Umbilical cord (tissue), 2 donors: ENCODE measurements at places on chromosomes 6 and 20.

GRCh38 chr20:58037631-58038030 is 190.8 kb downstream of the ANKRD60 start:
- DNase-seq, result no peak

DNA sequence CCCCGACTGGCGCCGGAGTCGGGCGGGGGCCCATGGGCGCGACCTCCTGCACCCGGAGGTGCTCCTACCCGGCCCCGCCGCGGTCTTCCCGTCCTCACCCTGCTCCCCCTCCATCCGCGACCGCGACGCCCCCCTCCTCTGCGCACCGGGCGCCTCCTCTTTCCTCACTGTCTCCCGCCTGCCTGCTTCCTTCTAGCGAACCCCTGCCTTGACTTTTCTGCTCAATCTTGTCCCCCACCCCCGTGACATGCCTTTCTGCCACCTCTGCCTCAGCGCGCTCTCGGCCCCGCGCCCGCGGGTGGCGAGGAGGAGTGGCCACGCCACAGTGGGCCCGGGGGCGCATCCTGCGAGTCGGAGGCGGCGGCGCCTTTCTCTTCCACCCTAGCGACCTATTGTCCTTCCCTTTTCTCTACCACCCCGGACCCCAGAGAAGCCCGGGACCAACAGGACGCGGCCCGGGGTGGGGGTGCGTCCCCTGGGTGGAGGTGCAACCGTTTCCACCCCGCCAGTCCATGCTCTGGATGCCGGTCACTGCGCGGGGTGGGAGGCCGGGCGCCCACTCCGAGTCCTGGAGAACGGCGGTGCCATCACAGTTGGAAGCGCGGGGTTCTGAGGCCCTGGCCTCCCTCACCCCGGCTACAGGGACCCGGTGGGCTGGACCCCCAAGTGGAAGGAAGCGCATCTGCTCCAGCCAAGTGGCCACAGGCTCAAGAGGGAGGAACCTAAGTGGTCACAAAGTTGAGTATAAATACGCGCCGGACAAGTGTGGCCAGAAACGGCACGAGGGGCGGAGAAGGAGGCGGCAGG is 2.0 kb downstream of the PDE10A start:
- DNase-seq, result no peak

DNA sequence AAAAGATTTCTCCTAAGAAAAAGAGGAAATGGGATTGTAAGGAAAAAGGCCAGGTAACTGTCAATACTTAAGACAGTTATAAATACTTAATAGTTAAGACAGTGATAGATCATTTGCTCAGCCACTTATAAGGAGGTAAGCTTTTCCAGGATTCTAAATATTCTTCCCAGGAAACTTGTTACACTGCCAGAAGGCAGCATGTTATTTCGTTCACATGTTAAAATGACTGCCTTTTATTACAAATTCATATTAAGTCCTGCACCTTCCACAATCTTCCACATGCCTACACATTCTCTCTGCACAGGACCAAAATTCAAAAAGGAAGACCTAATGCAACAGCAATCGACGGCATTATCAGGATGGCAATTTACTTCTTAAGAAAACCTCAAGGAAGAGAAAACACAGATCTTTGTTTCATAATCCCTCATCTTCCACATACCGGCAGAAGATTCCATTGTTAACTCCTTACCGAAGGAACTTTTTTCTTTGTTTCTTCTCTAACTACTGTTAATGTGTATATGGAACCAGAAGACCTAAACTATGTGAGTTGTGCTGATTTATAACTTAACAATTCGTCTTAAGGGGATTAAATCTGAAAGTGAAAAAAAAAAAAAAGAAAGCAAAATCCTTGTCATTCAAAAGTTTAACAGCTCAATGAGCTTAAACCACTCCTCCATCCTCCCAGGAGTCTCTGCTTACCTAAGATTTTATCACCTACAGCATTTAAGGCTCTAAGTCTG is 799 bp downstream of the TAAR2 start:
- no peak for DNase-seq

DNA sequence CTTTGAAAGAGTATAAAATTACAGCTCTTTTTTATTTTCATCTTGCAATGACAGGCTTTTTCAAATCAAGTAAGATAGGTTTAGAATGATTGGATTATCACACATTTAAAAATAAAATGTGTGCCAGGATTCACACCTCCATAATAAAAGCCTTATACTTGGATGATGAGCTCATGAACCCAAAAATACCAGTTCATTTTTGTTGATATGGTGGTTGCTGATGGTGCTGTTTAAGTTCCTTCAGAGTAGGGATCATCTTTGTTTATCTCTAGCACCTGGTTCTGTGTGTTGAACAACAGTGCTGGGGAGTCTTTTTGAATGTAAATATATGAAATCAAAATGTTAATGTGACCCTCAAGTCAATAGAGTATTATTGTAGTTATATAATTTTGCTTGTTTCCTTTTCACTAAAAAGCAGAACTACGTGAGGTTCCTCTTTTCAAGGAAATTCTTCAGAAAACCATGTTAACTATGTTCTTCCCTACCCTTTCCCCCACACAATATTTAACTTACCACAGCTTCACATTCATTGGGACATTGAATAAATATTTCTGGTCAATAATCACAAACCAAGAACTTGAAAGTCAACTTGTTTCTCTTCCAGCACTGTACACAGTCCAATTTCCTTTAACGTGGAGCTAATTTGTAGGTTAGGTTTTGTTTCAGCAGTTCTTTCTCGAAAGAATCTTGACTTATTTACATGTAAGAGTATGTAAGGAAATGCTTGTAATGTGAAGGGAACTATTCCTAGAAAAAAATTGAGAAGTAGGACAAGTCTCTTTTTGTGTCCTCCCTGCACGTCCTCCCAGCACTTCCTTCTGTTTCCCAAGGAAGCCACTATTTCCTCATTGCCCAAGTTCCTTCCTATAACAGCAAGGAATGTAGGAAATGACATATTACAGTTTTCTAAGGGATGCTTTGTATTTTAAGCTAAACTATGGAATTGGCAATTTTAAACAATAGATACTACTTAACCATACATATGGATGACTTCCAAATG is 945.9 kb upstream of the CITED2 start:
- peak; percentile 19 for DNase-seq

- DNase-seq, result no peak
These were observed 5.1 kb downstream of the HEY2 start for GRCh38 chr6:125754566-125754965.

GRCh38 chr6:169371344-169372127 is 117.9 kb upstream of the THBS2 start:
- peak; percentile 30 for DNase-seq

- DNase-seq, result peak; percentile 90
These were observed 399.7 kb downstream of the COL12A1 start for GRCh38 chr6:74805916-74806696.

DNA sequence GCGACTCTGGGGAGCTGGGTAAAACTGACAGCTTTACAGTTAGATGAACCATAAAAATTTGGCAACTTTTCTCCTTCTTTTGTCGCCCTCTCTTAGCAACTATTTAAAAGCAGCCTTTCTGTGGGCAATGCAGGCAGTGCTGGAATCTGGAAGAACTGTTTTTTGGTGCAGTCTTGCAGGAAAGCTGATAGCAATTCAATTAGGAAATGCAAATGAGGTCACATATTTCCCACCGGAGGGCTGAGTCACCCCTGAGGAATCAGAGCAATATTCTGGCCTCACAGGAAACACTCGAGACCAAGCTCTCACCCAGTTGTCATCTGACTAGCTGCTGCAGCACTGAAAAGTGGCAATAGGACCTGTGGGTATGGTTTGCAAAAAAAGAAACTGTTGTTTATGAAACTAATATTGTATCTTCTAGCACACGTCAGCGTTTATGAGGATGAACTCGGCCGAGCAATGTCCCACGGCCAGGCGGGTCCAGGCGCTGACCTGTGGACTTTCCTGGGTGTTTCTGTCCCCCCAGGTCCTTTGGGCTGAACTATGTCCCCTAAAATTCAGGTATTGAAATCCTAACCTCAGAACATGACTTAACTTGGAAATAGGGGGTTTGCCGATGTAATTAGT is 312.3 kb downstream of the TAF4 start:
- DNase-seq, result no peak

DNA sequence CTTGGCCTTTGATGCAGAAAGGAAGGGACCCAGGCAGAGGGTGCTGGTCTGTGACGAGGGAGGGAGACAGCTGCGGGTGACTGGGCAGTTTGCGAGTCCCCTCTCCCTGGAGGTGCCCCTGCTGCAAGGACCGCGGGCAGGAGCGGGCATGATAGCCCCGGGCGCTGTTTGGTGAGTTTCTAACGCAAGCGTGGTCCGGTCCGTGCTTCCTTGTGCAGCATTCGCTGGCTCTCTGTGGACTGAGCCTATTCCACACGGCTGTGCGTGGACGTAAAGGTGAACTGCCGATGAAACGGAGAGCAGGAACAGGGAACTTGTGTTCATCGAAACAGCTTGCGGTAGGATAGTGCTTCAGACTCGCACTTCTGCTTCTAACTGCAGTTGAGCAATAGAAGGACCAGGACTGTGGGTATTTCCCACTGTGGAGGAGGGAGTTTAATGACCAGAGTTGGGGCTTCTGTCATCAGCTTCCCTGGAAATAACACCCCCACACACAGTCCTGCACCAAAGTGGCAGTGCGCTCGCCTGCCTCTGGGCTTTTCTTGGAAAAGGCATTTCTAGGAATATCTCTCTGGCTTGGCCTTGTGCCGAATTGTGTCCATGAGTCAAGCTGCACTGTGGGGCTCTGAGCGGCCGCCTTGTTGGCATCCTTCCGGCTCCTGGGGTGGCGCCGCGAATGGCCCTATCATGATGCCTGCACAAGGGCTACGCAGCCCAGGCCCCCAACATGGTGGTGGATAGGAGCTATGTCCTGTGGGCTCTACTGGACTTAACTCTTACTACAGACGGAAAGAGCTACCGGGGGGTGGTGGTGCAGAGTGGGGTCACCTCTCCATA is 48.9 kb downstream of the DUSP22 start:
- DNase-seq, result no peak

DNA sequence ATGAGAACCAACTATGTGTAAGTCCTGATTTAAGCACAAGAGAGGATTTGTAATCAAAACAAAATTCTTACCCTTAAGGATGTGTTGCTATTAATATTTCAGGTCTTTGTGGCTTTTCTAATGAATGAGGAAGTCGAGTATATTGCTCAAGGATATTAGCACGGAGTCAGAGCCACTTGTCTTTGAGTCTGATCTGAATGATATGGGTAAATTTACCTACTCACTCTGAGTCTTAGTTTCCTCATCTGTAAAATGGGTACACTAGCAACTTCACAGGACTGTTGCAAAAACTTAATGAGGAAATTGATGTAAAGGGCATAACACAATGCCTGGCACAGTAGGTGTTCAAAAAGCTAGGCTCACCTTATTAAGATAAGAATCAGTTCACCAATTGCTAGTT is 30.0 kb upstream of the QKI start:
- no peak for DNase-seq

- DNase-seq, result no peak
These were observed 28.6 kb downstream of the RING1 start for GRCh38 chr6:33236852-33237251.

- no peak for DNase-seq
These were observed 59.2 kb upstream of the DUSP22 start for GRCh38 chr6:232982-233640.

DNA sequence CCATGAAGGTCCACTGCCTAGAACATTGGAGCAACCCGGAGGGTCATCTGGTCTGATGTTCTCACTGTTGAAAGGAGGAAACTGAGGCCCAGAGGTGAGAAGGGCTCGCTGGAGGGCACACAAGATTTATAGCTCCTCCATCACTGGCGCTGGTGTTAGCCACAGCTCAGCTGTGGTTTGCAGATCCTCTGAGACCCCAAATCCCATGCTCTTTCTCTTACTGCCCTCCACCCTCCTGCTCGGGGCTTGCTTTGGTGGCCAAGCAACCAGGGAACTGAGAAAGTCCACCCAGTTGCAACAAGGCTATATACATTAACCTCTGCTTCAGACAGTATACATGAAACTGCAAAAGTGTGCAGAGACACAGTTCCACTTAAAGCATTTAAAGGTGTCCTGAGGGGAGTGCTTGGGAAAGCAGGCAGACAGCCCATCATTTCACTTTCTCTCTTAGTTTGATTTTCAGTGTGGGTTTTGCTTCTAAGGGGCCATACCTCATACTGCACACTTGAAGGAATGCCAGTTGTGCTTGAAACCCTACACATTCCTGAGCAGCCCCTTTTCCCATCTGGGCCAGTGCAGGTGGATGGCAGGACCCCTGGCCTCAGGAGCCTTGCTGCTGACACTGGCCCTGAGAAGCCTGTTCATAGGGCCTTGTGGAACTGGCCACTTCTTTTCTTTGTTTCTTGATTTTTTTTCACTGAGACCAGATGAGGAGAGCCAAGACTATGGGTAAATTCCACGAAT is 347.6 kb downstream of the CDC5L start:
- DNase-seq, result no peak

DNA sequence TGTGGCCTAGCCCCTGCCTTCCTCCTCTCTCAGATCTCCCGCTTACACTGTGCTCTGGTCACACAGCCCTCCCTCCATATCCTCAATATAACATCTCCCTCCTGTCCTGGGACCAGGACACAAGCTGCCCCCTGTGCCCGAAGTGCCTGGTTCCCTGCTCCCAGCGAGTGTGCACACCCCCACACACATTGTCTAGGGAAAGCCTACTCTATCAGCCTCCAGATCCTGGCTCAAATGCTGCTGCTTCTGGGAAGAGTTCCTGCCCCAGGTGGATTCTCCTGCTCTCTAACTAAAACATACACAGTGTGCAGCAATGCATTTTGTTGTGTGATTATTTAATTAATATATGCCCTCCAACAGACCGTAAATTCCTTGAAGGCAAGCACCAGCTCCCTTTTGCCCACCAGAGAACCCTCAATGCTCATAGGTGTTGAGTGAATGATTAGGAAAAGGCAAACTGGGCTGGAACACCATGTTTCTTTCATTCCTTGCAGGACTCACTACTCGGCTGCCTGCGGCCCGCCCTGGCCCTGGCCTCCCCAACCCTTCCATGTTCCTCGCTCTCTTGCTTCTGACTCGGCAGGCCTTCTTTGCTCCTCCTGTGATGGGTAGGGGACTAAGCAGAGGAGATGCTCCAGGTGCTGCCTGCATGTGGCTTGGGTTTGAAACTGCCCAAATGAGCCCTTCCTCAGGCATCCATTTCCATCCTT is 194.6 kb downstream of the ZDHHC14 start:
- DNase-seq, result no peak

- no peak for DNase-seq
These were observed 83.0 kb downstream of the HFE start for GRCh38 chr6:26170181-26170580.

- peak; percentile 31 for DNase-seq
These were observed 25.7 kb downstream of the DST start for GRCh38 chr6:56616967-56617366.

GRCh38 chr6:69775941-69776340 is 20.9 kb downstream of the LMBRD1 start:
- DNase-seq, result no peak

GRCh38 chr6:164749221-164750064 is 560.0 kb downstream of the C6orf118 start:
- peak; percentile 46 for DNase-seq

DNA sequence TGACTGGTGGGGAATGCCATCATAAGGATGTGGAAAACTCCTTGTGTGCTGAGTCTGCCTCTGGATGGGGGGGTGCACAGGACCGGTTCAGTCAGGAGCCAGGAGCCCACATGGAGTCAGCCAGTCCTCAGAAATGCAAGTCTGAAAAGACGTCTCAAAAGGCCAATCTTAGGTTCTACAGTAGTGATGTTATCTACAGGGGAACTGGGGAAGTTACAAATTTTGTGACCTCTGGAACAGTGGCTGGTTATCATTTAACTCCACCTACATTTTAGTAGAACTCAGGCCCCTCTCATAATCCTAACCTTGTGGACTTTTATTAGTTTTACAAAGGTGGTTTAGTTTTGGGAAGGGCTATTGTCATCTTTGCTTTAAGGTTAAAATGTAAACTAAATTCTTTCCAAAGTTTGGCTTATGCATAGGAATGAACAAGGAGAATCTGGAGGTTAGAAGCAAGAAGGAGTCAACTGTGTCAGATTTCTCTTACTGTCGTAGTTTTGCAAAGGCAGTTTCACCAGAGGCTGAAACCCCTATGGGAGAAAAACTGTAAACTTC is 13.7 kb upstream of the TBC1D22B start:
- DNase-seq, result no peak
